ENCODE measurements at places on chromosomes 3 and 15.

- no peak for DNase-seq
These were observed 7.5 kb upstream of the PCSK6 start for GRCh38 chr15:101497017-101497416.

DNA sequence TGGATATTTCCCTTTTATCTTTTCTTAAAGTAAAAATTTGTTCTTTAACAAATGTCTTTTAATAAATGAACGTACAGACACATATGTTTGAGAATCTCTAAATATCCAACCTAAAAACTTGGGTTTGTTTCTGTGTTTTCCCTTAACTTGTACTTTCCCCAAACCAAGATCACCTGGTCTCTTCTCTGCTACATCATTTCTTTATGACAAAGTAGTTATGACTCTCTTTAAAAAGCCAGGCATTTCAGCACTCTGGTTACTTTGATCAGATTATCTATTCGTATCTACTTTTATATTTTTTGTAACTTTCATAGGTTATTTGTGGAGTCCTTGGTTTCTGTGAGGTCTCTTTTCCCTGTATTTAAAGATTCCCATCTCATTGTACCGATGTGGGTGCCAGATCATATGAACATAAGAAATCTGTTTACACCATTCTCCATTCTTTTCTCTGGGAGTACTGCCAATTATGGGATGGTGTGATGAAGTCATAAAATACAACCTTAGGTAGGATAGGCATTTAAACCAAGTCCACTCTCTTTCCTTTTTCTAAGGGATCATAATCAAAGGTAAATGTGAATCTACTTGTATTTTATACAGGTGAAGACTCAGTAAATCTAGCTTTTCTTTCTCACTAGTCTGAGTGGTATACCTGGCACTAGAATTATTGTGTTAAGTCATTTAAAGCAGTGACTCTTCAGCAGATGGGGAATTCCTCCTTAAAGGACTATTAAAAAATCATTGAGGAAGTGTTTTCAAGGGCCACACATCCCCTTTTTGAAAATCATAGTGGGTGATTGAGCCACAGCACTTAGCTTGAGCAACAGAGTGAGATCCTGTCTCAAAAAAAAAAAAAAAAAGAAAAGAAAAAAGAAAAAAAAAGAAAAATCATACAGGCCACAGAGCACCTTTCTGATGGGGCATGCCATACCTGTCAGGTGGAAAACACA is 12.4 kb upstream of the NFKBIZ start:
- DNase-seq = no peak

DNA sequence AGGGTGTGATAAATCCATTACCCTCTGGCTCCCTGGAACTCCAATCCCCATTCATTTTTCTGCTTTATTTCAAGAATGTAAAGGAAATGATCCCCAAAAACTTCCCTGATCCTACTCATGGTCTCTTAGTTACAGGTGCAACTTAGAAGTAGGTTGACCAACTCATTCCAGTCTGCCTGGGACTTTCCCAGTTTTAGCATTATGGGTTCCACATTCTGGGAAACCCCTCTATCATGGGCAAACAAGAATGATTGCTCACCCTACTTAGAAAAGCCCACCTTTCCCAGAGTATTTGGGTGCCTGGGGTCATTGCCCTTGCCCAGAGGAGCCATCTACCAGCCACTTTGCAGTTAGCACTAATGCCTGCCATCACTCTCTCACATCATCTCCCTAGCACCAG is 15.6 kb downstream of the CLDN18 start:
- no peak for DNase-seq

DNA sequence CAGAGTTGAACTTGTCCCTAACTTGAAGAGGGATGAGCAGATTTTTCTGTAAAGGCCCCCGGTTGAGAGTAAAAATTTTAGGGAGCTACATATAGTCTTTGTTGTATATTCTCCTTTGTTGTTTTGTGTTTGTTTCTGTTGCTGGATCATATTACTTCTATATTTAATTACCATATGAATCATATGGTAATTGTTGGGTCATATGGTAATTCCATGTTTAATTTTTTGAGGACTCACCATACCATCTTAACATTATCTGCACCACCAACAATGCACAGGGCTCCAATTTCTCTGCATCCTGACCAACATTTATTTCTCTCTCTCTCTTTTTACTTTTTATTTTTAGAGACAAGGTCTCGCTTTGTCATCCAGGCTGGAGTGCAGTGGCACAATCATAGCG is 7.4 kb upstream of the ZFYVE19 start:
- DNase-seq = no peak

DNA sequence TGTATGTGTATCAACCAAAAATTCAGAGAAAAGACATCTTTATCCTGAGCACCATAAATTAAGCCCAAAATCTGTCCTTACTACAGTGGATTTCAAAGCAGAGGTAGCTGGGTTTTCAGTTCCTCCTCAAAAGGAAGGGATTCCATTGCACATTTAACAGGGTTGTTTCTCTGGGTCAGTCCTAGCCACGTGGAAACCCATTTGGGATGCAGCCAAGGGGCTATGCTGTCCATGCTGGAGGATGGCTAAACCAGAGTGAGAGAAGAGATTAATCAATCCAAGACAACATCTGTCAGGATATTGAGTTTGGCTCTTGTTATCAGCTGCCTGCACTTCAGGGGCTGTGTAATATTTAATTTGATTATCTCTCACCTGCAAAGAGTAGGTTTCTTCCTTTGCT is 28.1 kb downstream of the LSAMP start:
- no peak for DNase-seq

Data from NCI-H1417 treated with DMSO at 0.1 percent for 48 hours (cell line).